Stimulated activated CD8-positive, alpha-beta memory T cell treated with anti-CD3 and anti-CD28 coated beads, Interleukin-7, amount 100 ng/mL, for 1 hour (primary cell): ENCODE measurements at places on chromosomes 16 and 17.
A peak's percentile ranks its signal among the peaks of the same experiment; 100 is the strongest.

- no peak for DNase-seq
Observed at GRCh38 chr17:30477774-30478115, 537 bp downstream of the GOSR1 start.

DNA sequence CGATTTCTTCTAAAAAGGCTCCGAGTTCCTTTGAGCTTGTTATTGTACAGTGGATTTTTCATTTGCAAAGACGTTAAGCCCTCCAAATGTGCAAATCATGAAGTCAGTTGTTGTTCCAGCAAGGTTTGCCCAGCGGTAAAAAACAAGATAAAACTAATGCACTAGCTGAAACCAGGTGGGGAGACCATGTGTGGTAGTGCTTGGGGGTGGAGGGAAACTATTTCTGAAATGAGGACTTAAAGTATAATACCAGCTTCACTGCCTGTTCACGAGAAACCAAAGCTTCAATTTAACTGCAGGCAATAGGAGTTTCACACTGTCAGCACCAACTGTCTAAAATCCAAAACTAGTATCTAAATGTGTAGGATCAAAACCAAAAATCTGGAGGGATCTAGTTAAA lies 22.3 kb downstream of the SMARCE1 start:
- DNase-seq, result no peak

GRCh38 chr16:13848795-13849194 lies 71.2 kb upstream of the ERCC4 start:
- DNase-seq, result no peak

DNA sequence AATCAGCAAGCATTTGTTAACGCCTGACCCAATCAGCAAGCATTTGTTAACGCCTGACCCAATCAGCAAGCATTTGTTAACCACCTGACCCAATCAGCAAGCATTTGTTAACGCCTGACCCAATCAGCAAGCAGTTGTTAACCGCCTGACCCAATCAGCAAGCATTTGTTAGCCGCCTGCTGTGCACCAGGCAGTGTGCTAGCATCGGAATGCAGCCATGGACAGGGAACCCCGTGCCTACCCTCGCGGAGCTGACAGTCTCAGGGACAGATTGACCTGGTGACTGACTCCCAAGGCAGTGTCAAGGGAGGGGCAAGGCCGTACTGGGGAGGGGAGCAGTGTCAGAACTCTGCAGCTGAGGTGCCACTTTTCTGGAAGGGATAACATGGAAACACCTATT lies 66.9 kb downstream of the ABR start:
- DNase-seq, result no peak

DNA sequence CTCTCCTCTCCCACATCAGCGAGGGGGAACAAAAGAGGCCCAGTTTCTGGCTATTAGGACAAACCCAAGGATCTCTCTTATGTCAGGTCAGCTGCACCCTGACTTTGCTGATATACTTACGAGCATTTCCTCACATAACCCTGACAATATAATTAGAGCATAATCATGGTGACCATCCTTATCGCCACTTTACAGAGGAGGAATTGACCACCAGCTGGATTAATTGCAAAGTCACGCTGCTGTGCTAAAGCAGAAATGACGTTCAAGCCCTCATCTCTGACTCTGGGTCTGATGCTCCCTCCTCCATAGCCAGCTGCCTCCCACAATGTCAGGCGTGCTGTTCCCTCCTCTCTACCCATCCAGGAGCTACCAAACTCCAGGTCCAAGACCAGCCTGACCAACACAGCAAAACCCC lies 42.6 kb downstream of the TRARG1 start:
- DNase-seq, result no peak

- no peak for DNase-seq
Observed at GRCh38 chr16:75345711-75346110, 87.6 kb downstream of the CFDP1 start.

- peak; percentile 97 for DNase-seq
Observed at GRCh38 chr17:83051396-83052240, 27.8 kb upstream of the METRNL start.

GRCh38 chr17:11869680-11870394 lies 127.4 kb downstream of the ZNF18 start:
- DNase-seq, result no peak

GRCh38 chr17:2594722-2595599 lies 1.5 kb downstream of the PAFAH1B1 start:
- no peak for DNase-seq

- DNase-seq, result no peak
Observed at GRCh38 chr17:38916771-38917170, 8.6 kb upstream of the LASP1NB start.

DNA sequence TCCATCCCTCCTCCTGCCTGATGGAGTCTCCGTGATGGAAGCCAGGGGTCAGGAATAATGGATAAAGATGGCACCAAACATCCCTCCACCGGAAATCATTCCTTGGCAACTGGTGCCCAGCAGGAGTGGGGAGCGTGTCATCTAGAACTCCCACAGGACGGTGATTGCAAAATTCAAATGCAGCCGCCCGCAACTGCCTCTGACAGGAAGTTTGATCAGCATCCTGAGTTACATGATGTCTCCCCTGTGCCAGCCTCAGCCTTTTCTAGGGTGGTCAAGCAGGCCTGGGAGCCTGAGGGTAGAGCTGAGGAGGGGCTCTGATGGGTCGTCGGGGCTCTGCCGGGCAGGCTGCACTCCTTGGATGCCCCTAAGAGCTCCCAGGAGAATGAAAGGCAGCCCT lies 52.8 kb downstream of the GSG1L start:
- DNase-seq, result no peak

- no peak for DNase-seq
Observed at GRCh38 chr17:56881685-56882295, 32.1 kb downstream of the TRIM25 start.

GRCh38 chr17:29713626-29714025 lies 90.9 kb upstream of the CORO6 start:
- DNase-seq, result no peak

DNA sequence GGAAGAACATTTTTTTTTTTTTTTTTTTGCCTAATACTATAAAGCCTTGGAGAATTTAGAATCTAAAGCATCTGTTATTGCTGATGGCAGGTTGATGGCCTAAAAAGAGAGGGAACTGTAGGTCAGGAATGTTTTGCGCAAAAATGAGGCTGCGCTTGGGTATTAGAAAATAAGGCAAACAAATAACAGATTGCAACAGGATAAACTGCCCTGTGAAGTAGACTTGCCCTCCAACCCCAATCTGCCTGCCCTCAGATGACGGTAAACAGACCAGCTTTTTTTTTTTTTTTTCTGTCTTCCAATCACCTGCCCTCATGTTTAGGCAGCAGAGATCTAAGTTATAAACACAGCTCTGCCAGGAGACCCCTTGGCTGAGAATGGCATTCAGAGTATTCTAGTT lies 3.8 kb upstream of the DHX8 start:
- no peak for DNase-seq

GRCh38 chr17:81200695-81201580 lies 21.8 kb downstream of the CEP131 start:
- DNase-seq, result no peak

DNA sequence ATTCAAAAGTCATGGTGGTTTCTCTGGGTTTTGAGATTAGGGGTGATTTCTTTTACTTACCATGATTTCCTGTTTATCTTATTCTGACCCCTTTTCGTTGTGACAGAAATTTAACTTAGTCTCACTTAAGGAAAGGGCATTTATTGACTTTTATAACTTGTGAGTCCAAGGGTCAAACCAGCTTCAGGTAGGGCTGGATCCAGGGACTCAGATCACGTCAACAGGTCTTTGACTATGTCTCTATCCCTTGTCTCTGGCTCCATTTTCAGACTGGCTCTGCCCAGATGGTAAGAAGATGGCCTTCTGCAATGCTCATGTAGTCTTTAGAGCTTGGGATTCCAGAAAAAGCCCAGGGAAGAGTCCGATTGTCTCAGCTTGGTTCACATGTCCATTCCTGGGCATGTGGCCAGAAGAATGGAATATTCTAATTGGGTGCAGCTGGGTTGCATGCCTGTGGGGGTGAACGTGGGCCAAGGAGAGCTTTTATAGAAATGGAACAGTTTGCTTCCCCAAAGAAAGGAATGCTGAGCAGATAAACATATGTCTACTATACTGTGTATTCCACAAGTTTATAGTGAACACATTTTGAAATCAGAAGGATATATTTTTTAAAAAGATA lies 13.4 kb downstream of the USP43 start:
- no peak for DNase-seq

- DNase-seq, result no peak
Observed at GRCh38 chr16:72612256-72612655, 435.7 kb downstream of the ZFHX3 start.

GRCh38 chr16:1208239-1208830 lies 16.7 kb downstream of the TPSG1 start:
- no peak for DNase-seq

DNA sequence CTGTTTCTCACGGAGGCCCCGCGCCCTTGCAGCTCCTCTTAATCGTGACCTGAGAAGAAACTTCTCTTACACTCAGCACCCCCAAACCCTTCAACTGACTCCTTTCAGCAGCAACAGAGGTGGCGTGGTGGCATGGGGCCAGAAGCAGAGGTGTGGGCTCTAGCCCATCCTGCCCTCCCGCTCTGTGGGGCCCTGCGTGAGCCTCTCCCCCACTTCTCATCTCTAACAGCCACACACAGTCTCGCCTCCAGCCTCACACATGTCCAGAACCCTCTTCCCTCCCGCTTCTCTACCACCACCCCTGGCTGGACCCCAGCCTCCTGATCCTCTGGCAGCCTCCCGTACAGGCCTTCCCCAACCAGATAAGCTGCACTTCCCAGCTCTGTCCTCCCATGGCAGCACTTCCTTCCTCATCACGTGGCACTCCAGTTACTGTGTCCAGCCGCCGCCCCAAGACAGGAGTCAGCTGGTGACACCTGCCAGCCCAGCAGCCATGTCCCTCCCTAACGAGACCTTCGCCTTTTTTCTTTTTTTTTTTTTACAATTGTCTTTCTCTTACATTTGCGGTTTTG lies 30.5 kb downstream of the NSMCE1 start:
- DNase-seq, result no peak

DNA sequence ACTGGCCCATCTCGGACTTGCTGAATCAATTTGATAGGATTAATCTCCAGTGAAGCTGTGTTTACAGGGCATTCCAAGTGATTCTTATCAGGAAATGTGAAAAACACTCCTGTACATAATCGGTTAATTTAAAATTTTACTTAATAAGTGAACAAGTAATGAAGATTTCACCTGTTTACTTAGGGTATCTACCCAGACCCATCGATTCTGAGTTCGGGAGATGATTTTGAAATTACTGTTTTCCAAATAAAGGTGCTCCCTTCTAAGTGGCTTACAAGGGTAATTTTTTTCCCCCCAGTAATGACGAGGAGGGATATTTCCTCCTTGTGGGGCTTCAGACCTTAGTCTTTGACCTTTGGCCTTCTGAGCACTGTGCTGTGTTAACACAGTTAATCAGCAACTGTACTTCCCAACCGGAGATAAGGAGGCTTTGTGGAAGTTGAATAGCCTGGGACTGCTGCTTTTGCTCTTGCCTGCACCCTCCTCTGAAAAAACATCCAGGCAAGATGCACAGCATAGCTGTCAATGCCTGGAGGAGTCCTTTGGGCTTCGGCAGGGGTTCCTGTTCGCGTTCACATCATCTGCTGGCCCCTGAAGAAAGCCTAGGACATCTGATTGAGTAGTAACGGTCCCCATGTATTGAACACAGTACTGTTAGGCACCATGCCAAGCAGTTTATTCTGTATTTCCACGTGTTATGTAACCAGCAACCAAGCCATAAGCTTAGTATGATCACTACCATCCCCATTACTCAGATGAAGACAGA lies 1.8 kb downstream of the FAHD1 start:
- no peak for DNase-seq

- DNase-seq, result no peak
Observed at GRCh38 chr17:5558815-5559785, 25.2 kb downstream of the NLRP1 start.

GRCh38 chr17:45410144-45411091 lies 22.3 kb downstream of the ARHGAP27 start:
- DNase-seq, result peak; percentile 26

GRCh38 chr17:44595216-44595775 lies 38.0 kb downstream of the FZD2 start:
- no peak for DNase-seq

DNA sequence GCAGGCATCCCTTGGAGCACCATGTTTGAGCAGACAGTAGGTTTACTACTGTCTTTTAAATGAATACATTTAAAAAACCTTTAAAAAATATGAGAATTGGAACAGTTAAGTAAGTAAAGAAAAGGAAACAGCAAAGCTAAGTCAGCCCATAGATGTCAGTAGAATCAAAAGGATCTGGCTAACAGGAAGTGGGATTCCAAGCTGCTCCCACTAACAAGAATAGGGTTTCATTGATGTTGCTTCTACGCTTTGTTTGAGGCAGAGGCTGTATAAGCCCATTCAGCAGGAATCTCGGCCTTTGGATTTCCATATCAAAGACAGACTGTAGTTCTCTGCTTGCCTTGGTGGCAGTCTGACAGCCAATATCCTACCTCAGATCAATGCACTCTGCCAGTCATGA lies 122.9 kb upstream of the ELAC2 start:
- no peak for DNase-seq

GRCh38 chr16:58462997-58463941 lies 36.7 kb upstream of the NDRG4 start:
- no peak for DNase-seq

- no peak for DNase-seq
Observed at GRCh38 chr16:87802670-87803069, 36.9 kb upstream of the KLHDC4 start.

- DNase-seq, result peak; percentile 2
Observed at GRCh38 chr17:32007463-32008298, 498 bp downstream of the LRRC37B start.

GRCh38 chr17:38663125-38663751 lies 11.5 kb downstream of the EPOP start:
- no peak for DNase-seq

GRCh38 chr17:72700226-72700625 lies 392.3 kb downstream of the SLC39A11 start:
- no peak for DNase-seq

- DNase-seq, result no peak
Observed at GRCh38 chr16:64094992-64095634, 1026.8 kb downstream of the CDH11 start.

GRCh38 chr16:52861614-52862022 lies 191.1 kb downstream of the CHD9NB start:
- no peak for DNase-seq

DNA sequence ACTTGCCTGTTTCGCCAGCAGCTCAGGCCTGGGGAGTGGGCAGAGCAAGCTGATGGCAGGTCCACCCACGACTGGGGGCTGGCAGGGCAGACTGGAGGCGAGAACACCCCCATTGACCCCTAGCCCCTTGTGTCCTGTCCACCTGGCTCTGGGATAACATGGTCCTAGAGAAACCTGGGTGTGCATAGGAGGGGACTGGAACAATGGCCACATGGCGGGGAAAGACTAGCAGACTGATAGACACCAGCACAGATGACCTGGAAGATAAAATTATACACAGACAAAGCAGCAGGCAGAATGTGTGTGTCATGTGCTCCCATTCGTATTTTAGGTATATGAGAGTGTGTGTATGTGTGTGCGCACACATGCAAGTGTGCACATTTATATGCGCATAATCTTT lies 23.5 kb downstream of the NUBP1 start:
- DNase-seq, result no peak
